LHCN-M2 (cell line): ENCODE measurements at places on chromosomes 7 and 10. TPM values are rescaled to one million over a fixed set of nuclear protein-coding genes. Genes with fewer than 3 reads are reported as not detected.

Gene SFRP4
- 0.32 and 0.46 TPM in 2 replicates for total RNA-seq

DNA sequence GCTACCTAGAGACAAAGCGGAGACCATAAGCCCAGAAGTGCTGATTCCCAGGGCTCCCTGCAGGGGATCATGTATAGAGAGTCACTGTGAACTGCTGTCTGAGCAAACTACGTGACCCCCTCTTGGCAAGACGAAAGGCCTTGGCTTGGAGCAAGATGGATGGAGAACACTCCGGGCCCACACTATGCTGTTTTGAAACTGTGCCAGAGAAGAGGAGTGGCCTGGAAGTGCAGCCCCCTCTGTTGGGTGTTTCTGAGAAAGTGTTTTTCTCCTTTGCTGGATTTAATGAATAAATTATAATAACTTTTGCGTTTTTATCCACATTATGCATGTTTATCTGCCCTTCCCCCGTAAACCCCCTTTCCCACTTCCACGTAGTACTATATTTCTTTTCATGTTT, 639.3 kb upstream of the GALNT17 start:
- no peak for DNase-seq

GRCh38 chr7:31312889-31313288, 27.6 kb downstream of the NEUROD6 start:
- DNase-seq = no peak

Gene CCDC146
- 0.92 and 2.1 TPM in 2 replicates for total RNA-seq

DNA sequence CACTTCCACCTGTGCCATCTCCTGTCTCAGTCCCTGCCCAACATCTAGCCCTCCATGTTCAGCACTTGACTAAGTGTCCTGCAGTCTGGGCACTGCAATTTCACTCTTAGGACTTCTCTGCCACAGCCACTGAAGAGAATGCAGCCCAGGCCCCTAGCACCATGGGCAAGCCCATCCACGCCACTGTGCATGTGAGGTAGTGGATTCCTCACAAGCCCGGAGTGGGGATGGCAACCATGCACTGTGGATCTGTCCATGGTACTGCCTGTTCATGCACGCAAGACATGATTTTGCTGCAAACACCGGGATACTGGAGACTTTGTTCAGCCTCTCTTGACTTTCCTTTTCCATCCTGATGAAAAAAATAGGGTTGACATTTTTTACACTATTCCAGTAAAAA, 12.3 kb downstream of the DDC start:
- DNase-seq = peak; percentile 66

DNA sequence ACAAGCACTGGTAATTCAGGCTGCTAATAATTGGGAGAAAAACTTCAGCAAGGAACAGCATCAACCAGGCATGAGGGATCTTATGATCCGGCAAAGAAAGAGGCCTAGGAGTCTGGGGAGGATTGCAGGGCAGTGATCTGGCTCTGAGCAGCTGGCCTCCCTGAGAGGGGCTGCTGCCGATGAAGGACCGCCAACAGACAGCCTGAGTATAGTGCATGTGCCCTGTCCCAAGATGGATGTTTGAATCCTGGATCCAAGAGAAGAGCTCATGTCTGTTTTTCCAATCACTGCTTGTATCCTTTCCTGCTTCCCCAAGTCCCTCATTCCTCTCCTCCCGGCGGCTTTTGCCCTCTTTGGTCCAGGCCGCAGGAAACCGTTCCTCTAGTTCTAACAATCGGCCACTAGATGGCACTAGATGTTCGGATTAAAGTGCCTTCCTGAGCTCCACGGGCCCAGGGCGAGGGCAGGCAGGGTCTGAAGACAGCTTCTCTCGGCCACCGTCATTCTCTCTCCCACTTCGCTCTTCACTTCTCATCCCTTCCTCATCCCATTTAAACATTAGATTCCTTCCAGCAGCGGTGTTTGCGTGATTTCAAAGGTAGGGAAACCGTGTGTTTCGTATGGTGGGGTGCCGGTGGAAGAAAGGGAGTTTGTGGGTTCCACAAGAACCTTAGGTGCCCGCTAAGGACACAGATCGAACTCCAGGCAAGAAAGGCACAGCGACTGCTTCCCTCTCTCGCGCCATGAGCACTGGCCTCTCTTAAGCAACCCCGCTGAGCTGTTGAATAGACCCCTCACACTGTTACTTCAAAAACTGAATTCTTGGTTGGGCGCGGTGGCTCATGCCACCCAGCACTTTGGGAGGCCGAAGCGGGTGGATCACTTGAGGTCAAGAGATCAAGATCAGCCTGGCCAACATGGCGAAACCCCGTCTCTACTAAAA, 82.4 kb downstream of the ADCYAP1R1 start:
- peak; percentile 66 for DNase-seq

Gene NEUROD6
- not detected in 2 replicates for total RNA-seq

- no peak for DNase-seq
These were observed 86.0 kb downstream of the RTKN2 start for GRCh38 chr10:62182595-62182994.

- DNase-seq = no peak
These were observed 9.7 kb downstream of the CFAP46 start for GRCh38 chr10:132932461-132933307.

GRCh38 chr10:98980353-98980752, 255.3 kb downstream of the HPSE2 start:
- no peak for DNase-seq

- peak; percentile 77 for DNase-seq
These were observed 2.0 kb upstream of the KIF11 start for GRCh38 chr10:92590623-92591549.
